K562 (cell line): ENCODE measurements at places on chromosomes 4 and X.

GRCh38 chr4:98793658-98794057 lies 135.2 kb upstream of the TSPAN5 start:
- no peak for DNase-seq

GRCh38 chr4:8645753-8646124 lies 53.2 kb downstream of the CPZ start:
- no peak for DNase-seq

DNA sequence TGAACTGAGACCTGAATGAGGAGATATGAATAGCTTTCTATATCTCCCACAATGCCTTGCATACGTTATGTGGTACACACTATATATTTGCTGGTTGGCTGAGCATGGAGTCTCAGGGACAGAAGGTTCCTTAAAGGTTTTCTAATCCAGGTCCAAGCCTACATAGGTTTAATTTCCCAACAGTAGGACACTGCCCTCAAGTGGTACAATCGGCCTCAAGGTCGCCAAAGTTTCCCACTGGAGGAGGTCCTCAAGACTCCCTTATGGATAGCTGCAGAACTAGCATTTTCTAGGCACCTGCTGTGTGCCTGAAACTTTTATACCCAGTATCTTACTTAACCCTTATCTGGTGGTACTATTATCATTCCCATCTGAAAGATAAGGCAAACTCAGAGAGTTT lies 21.0 kb upstream of the EFNB1 start:
- no peak for DNase-seq

- DNase-seq = no peak
Observed at GRCh38 chr4:145589916-145590702, 29.1 kb upstream of the MMAA start.

GRCh38 chrX:108439961-108440696 lies 491 bp downstream of the COL4A5 start:
- DNase-seq = peak; percentile 10

- no peak for DNase-seq
Observed at GRCh38 chr4:168712316-168712890, 215.6 kb downstream of the PALLD start.

GRCh38 chr4:78720204-78720603 lies 55.9 kb upstream of the BMP2K start:
- DNase-seq = peak; percentile 36

GRCh38 chr4:163221467-163221866 lies 54.8 kb upstream of the NAF1 start:
- no peak for DNase-seq

GRCh38 chr4:104395168-104395614 lies 99.5 kb downstream of the CXXC4 start:
- DNase-seq = no peak

DNA sequence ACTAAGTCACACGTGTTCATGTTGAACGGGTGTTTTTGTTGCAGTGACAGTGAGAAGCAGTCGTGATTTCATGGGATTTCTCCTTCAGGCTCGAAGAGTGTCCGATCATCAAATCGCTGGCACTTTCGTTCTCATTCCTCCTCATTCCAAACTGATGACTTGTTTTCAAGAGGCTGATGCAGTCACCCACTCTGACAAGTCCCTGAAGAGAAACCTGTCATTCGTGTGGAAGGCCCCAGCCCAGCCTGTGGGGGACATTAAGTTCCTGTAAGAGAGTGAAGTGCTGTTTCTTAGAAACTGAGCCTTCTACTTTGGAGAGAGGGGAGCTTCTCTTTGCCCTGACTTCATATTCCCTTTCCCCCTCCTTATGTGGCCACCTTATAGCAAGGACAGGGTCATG lies 8.0 kb downstream of the REELD1 start:
- no peak for DNase-seq

DNA sequence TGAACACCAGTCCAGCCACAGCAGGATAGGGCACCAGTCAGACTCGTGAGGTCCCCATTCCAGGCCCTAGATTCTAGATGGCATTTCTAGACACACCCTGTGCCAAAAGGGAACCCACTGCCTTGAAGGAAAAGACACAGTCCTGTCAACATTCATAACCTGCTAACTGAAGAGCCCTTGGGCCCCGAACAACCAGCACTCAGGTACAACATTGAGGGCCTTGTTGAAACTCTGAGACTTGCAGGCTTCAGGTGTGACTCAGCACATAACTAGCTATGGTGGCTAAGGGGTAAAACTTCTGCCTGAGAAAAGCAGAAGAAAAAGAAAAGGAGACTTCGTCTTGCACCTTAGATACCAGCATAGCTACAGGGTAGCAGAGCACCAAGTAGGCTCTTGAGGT lies 252.9 kb upstream of the GRID2 start:
- DNase-seq = no peak

- DNase-seq = no peak
Observed at GRCh38 chrX:37998586-37999262, 7.6 kb upstream of the SYTL5 start.

- DNase-seq = no peak
Observed at GRCh38 chr4:121243485-121243884, 79.4 kb upstream of the TNIP3 start.

GRCh38 chr4:158781963-158782362 lies 13.1 kb downstream of the FNIP2 start:
- DNase-seq = no peak

GRCh38 chrX:31392513-31392912 lies 320.7 kb upstream of the FTHL17 start:
- DNase-seq = no peak
